GM19239 (cell line): ENCODE measurements at places on chromosomes 2 and 18.

GRCh38 chr2:34892766-34893165 is 1293.7 kb upstream of the FAM98A start:
- no peak for DNase-seq

GRCh38 chr2:140604096-140604495 is 1526.7 kb downstream of the LRP1B start:
- no peak for DNase-seq

GRCh38 chr2:114550895-114551793 is 108.7 kb downstream of the DPP10 start:
- DNase-seq: peak; percentile 13

- DNase-seq: no peak
Observed at GRCh38 chr2:217010173-217010572, 150.3 kb upstream of the TNP1 start.

DNA sequence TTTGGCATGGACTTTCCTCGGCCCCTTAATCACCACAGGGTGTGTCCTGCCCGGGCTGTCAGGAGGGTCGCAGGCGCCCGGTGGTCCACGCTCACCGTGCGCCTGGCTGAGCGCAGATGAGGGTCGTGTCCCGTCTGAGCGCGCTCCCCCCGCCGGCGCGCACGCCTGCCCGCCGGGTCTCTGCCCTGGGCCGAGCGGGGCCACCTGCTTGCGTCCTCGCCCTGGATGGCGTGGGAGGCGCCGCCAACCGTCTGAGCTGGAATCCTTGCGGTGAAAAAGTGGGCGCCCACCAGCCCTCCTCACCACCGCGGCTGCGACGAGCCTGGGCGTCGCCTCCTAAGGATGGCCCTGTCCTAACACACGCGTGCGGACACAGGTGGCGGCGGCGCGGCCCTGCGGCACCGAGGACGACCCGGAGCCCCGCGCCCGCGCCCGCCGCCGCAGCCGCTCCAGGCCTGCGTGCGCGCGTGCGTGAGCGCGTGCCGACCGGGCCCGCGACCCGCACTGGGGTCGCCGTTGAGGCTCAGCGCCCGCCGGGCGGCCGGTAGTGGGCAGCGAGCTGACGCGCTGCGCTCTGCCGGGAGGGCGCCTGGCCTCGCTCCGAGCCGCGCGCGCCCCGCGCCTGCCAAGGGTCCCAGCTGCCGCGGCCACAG is 126.6 kb downstream of the ARHGEF4 start:
- no peak for DNase-seq

DNA sequence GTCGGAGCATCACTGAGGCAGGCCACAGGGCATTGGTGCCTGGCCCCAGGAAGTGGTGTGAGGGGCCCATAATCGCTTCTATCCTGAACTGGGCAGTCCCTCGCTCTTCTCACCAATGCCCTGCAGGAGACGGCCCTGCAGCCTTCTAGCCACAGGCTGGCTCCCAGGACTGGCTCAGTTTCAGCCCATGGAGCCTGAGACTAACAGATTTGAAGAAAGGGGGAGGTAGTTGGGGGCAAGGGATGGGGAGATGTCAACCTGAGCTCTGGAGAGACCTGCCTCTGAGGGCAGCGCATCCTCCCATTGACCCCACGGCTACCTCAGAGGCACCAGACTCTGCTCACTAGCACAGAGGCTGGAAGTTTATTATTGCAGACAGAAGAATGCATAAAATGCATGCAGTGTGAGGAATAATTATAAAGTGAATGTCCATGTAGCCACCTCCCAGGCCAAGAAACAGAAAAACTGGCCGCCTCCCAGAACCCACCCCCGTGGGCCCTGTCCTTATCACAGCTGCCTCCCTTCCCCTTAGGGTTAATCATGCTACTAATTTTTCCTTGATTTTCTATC is 1.4 kb downstream of the TOGARAM2 start:
- no peak for DNase-seq

GRCh38 chr2:238286551-238286950 is 1.9 kb downstream of the PER2 start:
- no peak for DNase-seq

DNA sequence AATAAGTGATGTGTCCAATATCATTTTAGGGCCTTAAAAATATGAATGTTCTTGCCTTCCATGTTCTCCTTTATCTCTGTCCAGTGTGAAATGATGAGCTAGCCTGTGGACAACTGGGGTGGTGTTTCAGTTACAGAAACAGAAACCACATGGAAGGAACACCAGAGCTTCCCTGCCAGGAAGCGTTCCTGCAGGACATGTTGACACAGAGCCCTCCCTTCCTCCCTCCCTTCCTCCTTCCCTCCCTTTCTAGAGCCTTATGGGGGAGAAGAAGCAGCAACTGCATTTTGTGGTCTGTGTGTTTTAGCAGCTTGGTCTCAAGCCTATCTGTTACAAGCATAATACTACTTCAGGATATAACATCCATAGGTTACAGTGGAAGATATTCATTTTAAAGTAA is 539.7 kb upstream of the NETO1 start:
- DNase-seq: no peak

- DNase-seq: no peak
Observed at GRCh38 chr2:129813404-129813803, 166.1 kb upstream of the RAB6C start.

- DNase-seq: no peak
Observed at GRCh38 chr2:70300771-70301343, 1.0 kb downstream of the FAM136A start.

DNA sequence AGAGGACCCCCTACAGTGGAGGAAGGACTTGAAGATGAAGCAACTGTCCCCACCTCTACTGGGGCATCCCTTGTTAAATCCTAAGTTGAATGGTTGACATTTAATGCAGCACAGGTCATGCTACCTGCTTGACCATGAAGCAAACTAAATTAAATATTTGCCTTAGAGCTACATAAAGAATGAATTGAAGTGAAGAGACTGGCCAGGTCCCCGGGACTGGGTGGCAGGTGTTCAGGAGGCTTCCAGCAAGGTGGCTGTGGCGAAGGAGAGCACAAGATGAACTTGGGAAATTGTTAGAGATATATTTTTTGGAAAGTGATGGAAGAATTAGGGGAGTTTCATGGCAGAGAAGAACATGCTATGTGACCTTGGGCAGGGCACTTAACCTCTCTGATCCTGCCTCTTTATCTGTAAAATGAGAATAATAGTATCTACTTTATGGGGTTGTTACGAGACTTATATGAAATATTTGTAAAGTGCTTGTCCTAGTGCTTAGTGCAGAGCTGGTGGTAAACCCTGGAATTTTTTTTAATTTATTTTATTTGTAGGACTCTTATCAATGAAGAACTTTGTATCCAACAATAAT is 37.3 kb downstream of the EFR3B start:
- no peak for DNase-seq

DNA sequence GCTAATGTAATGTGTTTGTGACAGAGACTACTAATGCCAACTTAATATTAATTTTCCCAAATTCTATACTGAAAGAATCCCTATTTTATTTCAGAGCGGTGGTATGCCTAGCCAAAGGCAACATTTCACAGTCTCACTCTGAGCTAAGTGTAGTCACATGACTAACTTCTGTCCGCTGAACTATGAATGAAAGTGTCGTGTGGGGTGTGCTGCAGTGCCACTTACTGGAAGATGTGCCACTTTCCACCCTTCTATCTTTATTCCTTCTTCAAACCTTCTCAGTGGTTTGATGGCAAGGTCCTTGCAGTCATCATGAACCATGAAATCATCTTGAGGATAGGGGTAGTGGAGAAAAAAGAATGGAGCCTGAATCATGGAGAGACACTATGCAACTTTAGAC is 47.3 kb upstream of the C1D start:
- no peak for DNase-seq
